ENCODE measurements at places on chromosomes 13 and 19.

DNA sequence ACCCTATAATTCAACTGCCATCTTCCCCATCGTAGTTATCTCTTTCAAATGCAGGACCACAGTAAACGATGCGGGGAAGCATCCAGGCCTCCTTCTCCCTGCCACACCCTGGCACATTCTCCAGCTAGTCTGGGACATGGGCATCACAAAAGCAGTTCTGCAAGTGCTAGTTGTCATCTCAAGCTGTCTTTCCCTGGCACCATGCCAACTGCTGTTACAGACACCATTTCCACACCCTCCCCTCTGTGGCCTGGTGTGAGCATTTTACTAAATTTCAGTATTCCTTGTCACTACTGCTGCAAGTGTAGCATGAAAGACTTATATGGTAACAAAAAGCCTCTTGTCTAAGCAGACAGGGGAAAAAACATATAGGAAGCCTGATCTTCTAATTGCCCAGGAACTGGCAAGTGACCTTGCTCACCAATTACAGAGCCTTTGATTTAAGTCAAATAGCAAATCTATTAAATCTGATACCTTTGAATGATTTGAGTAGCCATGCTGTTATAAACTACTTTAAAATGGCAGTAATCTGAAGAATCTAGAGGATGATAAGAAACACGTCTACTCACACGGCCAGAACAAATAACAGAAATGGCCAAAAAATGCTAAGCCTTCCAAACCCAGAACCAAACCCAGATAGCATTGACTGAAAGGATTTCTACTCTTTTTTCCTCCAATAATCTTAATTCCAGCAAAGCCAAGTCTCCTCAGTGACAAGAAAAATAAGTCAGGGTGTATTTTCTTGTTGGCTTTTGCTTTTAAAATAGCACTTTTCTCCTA is 179.0 kb downstream of the NUFIP1 start:
- no peak for DNase-seq

GRCh38 chr19:44875666-44876451 is 15.2 kb upstream of the TOMM40 start:
- no peak for DNase-seq

DNA sequence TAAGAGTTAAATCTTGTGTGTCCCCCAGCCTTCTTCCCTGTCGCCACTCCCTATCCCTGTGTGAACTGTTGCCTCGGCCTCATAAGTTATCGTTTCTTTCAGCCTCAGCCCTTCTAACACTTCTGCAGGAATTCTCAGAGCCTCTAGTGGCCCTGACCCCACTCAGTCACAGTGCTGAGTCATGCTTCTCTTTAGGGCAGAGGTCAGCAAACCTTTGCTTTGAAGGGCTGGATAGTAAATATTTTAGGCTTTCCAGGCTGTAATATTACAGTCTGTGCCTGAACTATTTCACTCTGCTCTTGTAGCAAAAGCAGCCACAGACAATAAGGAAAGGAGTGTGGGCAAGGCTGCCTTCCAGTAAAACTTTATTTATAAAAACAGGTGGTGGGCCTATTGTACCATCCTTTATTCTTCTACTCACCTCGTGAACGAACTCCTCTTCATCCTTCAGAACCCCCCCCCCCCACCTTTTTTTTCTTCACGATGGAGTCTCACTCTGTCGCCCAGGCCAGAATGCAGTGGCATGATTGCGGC is 22.1 kb downstream of the MYO9B start:
- no peak for DNase-seq

GRCh38 chr13:113771709-113772331 is 12.8 kb downstream of the TMEM255B start:
- DNase-seq: no peak

- no peak for DNase-seq
These were observed 186.3 kb downstream of the IRS2 start for GRCh38 chr13:109599901-109600657.

DNA sequence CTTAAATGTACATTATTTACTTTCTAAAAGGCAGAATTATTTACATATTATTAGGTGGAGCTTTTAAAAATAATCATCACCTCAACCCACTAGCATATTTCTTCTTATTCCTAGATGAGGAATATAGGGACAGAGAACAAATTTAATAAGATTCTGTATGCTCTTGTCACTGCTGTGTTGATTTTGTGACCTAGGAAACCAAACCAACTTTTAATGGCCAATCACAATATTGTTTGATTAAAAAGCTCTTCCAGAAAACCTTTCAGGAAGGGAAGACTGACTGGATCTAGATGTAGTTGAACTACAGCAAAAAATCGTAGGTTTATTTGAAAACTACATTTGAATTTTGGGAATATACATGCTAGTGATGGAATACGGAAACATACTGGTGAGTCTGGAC is 91.8 kb upstream of the RAP2A start:
- no peak for DNase-seq

DNA sequence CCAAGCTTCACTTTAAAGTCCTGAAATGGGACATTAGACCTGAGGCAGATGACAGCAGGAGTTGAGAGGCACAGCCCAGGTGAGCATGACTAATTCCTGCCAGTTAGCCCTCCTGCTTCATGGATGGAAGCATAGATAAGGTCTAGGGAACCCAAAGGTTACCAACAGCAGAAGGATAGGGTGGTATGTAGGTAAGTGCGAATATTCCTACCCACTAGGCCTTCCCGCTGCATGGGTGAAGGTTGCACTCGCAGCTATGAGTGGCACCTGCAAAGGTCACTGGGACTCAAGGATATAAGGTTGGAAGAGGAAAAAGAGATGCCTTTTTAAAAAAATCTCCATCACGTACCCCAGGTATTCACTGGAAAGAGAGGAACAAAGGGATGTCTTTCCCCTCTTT is 12.2 kb upstream of the MLLT1 start:
- DNase-seq: no peak

GRCh38 chr19:52941941-52942385 is 18.7 kb upstream of the ZNF888 start:
- DNase-seq: no peak

DNA sequence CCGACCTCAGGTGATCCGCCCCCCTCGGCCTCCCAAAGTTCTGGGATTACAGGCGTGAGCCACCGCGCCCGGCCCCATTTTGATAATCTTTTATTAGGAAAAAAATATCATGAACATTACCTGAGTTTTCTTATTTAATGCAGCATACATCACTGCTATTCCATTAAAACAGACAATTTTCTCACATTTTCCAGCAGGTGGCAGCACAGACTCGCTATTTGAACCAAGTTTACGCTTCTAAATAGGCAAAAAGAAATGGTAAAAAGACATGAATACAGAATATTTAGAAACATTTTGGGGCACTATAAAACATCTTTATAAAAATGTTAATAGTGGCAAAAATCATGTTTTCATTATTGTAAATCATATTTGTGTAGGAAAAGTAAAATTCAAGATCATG is 903.1 kb downstream of the SLITRK6 start:
- no peak for DNase-seq

DNA sequence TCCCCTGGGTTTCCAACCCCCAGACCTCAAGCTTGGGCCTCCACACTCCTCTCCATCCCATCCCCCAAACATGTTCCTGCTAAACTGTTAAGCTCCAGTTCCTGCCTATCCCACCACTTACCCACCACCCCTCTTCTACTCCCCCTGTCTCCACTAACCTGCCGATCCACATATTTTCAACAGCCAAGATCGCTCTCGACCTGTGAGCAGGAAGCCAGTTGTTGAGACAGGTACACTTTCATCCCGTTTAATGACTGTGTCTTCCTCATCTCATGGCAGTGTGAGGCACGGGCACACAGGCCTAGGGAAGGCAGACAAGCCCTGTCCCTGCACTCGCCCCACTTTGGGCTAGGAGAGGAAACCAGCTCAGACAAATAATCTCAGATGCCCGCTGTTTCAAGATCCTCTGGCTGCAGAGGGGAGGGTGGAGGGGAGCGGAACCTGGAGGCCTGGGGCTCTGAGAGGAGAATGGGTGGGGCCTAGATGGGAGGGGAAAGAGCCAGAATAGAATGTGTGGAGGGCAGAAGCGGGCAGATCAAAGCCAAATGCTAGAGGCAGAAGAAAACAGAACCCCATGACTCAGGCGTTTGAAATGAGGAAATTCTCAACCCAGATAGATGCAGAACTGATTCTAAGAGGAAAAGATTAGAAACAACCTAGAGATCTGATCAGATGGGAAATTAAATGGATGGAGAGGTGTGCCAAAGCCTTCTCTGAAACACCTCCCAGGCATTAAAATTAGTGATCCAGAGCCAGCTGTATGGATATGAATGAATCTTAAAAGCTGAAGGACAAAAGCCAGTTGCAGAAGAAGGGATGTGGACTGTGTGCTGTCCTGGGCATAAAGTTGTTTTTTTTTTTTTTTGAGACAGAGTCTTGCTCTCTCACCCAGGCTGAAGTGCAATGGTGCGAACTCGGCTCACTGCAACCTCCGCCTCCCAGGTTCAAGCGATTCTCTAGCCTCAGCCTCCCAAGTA is 16.9 kb upstream of the CYP2S1 start:
- no peak for DNase-seq

DNA sequence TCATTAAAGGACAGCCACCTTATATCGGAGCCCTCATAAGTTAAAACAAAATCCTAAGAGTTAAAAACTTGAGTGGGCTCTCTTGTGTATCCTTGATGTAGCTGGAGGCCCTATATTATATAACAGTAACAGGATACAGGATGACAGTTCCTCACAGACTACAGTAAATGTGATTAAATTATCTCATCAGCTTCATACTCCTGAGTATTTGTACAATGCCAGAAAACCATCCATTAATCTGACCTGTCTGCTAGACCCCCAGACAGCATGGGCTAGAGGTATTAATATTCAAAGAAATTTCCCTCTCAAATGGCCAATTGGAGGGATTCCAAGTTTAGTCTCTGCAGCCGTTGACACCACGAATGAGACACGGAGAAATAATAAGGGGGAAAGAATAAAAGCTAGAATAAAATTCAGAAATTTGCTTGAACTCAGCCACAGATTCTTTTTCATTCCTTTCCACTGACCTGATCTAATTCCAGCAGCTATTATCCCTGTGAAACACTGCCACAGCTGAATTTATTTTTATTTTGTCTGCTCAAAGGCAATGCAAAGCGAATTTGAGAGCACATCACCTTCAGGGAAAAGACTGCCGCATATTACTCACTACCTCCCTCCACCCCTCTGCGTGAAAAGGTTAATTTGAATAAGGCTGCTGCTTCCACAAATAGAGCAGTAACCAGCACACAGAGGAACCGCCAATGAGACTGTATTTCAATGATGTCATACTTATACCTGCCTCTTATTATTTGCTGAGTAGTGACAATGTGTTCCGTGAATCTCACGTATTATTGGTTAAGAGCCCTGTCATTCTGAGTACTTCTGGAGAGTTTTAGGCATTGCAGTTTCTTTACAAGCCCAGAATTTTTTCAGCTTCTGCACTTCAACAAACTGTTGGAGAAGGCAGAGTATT is 155.9 kb upstream of the KLF12 start:
- DNase-seq: peak; percentile 25

DNA sequence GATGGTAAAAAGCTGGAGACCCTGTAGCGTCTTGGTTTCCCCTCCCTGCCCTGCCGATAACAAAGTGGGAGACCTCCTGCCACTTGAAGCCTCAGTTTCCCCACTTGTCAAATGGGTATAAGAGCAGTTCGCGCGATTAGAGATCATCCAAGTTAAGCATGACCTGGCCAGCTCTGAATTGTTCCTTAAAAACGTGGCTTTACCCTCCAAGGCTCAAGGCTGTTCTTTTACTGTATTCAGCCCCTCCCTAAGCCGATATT is 421 bp downstream of the TNPO2 start:
- DNase-seq: no peak

GRCh38 chr13:36086117-36086516 is 45.1 kb downstream of the DCLK1 start:
- no peak for DNase-seq

DNA sequence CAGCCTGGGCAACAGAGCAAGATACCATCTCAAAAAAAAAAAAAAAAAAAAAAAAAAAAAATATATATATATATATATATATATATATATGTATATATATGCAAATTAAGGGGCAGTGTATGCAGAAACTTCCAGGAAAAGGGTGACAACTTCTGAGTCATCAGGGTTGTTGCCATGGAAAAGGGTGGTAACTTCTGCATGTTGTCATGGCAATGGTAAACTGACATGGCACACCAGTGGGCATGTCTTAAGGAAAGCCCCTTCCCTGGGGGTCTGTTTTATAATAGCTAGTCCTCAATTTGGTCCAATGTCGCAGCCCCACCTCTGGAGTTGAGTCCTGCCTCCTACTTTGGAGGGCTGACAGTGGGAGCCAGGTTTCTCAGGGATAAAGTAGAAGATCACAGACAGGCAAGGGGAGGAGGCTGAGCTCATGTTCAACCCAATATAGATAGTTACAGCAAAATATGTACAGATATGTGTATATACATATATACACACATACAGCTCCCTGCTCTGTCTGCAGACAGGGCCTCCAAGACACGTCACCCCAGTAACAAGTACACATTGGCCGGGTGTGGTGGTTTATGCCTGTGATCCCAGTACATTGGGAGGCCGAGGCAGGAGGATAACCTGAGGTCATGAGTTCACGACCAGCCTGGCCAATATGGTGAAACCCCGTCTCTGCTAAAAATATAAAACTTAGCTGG is 7.2 kb upstream of the FCHO1 start:
- no peak for DNase-seq

DNA sequence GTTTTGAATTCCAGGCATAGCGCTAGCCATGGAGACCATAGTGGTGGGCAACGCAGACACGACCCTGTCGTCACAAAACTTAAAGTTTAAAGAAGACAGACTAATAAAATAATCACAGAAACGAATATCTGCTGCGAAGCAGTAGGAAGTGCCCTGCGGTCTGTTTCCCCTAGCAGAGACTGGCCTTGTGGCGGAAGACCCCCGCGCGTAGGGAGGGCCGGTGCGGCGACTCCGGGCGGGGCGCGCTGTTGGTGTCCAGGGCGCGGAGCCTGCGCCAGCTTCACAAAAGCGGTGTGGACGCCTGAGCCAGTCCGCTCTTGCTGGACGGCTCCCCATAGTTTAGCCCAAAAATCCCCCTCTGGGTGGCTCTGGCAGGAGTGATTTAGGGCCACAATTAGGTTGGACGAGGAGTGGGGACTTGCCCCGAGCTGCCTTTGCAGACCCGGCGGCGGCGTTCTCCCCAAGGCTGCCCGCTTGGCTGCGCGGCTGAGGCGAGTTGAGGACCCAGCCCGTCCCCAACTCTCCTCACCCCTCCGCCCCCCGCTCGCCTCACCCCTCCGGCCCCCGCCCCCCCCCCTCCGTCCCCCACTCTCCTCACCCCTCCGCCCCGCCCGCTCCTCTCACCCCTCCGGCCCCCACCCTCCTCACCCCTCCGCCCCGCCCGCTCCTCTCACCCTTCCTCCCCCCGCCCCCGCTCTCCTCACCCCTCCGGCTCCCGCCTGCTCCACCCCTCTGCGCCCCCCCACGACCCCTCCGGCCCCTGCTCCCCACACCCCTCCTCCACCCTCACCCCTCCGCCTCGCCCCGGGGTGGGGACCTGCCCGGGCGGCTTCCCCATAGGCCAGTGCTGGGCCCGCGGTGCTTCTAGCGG is 14.2 kb upstream of the LATS2 start:
- DNase-seq: no peak

GRCh38 chr13:76533251-76533650 is 353.0 kb downstream of the KCTD12 start:
- no peak for DNase-seq

DNA sequence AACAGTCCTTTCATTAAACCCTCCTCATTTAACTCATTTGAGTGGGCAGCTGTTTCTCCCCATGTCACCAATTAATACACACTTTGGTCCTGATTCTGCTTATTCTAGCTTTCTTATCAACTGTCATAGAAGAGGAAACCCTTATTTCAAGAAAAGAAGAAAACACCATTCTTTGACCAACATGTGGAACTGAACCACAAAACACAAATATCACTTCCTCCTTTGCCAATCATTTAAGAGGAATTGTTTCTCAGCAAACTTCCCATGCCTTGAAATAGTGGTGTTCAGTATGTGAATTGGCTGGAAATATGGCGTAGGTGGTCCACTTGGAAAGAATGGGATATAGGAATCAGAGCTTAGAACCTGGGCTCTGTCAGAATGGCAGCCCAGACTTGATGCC is 20.4 kb downstream of the MBD3L2B start:
- DNase-seq: no peak

Data from occipital lobe (tissue), 3 donors.